Activated CD8-positive, alpha-beta T cell treated with anti-CD3 and anti-CD28 coated beads, Interleukin-2, amount 10 ng/mL, durations not matched to agents 7 days and 5 days (primary cell): ENCODE measurements at places on chromosomes 11 and 22.

DNA sequence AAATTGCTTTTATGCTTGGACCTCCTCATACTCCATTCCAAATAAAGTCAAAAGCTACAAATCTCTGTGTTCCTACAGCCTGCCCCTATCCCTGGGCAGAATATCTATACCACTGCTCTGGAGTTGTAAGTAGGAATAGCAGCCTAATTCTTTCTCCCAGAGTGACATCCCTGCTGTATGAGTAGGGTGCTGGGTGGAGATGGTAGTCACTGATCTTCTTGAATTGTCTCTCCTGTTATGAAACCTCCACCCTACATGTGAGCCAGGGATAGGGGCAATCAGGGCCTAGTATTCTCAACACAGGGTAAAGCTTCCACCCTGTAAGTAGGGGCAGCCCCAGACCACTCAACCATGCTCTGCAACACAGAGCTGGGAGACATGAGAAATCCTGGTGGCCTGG lies 19.8 kb downstream of the GALNT18 start:
- peaks cover 7% of the 10 kb centered on the region for H3K27me3 ChIP-seq
- no peaks in the 10 kb centered on the region for H3K36me3 ChIP-seq
- DNase-seq: no peak
- no peak overlapping the region for H3K4me3 ChIP-seq

- no peak overlapping the region for H3K27ac ChIP-seq
- peaks cover 44% of the 10 kb centered on the region for H3K27me3 ChIP-seq
- no peaks in the 10 kb centered on the region for H3K4me1 ChIP-seq
- H3K4me3 ChIP-seq: no peak overlapping the region
- DNase-seq: no peak
Observed at GRCh38 chr11:94747146-94747545, 21.0 kb upstream of the AMOTL1 start.

- peaks cover 38% of the 10 kb centered on the region for H3K4me1 ChIP-seq
- peaks cover 4% of the 10 kb centered on the region for H3K36me3 ChIP-seq
Observed at GRCh38 chr11:67466367-67466766, 2.7 kb downstream of the TMEM134 start.

DNA sequence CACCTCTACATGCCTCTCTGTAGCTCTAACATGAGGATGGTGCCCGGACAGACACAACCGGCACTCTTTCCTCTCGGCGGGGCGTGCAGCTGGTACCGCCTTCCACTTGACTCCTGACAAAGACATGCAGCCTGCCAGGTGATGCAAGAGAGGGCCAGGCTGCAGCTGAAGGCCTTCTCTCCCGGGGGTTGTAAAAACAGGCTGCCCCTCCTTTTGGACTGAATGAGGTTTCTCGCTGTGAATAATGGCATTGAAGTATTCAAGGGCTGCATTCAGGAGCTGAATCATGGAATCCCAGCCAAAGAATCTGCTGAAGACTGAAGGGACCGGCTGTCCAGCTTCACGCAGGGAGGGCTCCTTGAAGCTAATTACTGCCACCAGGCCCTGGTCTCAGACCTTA lies 110.9 kb downstream of the GALNT18 start:
- H3K27me3 ChIP-seq: peaks cover 11% of the 10 kb centered on the region
- H3K27ac ChIP-seq: no peak overlapping the region
- H3K4me1 ChIP-seq: no peaks in the 10 kb centered on the region

GRCh38 chr11:61736310-61736709 lies 16.1 kb upstream of the MYRF start:
- H3K4me1 ChIP-seq: peaks cover 2% of the 10 kb centered on the region
- DNase-seq: no peak

DNA sequence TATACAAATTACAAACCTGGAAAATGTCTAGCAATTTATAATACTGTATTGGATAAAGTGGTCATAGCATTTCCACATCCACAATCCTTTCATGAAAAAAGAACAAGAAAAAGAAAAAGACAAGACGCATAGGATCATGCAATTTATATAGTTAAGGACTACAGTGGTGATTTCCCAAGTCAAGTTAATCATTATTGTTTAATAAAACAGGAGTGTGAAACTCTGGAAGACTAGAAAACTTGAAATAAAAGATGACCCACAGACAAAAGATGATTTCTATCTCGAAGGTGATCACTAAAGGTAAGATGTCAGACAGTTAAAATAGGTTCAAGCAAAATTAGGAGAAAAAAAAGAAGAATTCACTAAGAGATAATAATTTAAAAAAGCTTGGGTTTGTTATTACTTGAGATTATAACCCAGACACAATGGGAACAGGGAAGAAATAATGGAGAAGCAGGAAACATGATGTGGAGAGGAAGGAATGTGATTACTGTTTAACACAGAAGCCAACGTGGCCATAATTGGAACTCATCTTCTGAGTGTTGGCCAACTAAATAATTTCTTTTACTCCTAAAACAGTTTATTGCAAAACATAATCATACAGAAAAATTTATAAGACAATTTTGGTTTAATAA lies 441.2 kb upstream of the ANO3 start:
- no peaks in the 10 kb centered on the region for H3K27me3 ChIP-seq
- DNase-seq: no peak
- no peak overlapping the region for H3K4me3 ChIP-seq
- no peaks in the 10 kb centered on the region for H3K4me1 ChIP-seq
- no peak overlapping the region for H3K27ac ChIP-seq

GRCh38 chr11:22084056-22084455 lies 108.8 kb upstream of the ANO5 start:
- no peaks in the 10 kb centered on the region for H3K4me1 ChIP-seq
- H3K4me3 ChIP-seq: no peak overlapping the region
- no peak for DNase-seq
- no peak overlapping the region for H3K27ac ChIP-seq
- H3K27me3 ChIP-seq: no peaks in the 10 kb centered on the region
- H3K36me3 ChIP-seq: no peaks in the 10 kb centered on the region

DNA sequence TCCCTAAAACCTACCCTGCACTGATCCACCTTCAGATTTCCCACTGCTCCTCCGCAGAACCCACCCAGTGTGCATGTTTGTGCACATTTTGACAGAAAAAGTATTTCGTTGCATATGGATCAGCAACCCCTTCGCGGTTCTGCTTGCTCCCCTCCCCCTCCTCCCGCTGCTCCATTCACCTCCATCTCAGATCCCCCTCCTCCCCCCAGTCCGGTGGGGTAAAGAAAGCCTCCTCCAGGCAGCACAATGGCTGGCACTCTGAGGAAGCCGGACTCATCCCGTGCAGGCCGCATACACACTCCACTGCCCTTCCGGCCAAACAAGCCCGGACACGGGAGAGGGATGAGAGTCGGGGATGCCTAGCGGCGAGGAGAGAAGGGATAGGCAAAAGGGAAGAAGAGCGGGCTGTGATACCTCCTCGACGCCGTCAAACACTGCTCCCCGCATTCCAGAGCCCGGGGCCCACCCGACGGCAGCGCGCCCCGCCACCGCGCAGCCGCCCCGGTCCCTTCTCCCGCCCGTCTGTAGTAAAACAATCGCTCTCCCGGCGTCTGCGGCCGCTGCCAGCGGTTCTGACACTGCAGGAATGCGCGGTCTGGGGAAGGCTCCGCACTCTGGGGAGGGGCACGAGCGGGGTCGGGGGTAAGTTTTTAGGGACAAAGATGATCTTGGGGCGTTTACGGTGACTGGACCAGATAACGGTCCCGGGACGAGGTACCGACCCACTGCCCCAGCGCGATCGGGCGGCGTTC lies 915 bp downstream of the FEZ1 start:
- H3K4me1 ChIP-seq: peaks cover 19% of the 10 kb centered on the region
- peaks cover 54% of the 10 kb centered on the region for H3K27me3 ChIP-seq
- peak overlapping the region; percentile 68 for H3K4me3 ChIP-seq
- H3K36me3 ChIP-seq: peaks cover 2% of the 10 kb centered on the region

GRCh38 chr11:30128269-30128932 lies 102.4 kb upstream of the FSHB start:
- no peaks in the 10 kb centered on the region for H3K27me3 ChIP-seq
- DNase-seq: peak; percentile 22
- no peaks in the 10 kb centered on the region for H3K36me3 ChIP-seq
- no peak overlapping the region for H3K4me3 ChIP-seq
- H3K4me1 ChIP-seq: no peaks in the 10 kb centered on the region

DNA sequence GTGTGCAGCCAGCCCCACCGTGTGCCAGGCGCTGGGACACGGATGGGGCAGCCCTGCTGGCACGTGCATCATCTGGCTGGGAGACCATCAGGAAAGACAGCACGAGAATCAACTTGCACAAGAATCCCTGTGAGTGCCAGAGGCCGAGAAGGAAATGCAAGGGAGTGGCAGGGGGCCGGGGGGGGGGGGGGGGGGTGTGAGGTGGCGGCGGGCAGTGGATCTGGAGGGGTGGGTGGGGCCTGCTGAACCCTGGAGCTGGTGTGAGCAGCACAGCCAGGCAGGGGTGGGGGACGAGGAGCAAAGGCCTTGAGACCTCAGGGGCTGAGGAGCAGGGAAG lies 14.0 kb upstream of the FLRT1 start:
- no peaks in the 10 kb centered on the region for H3K27me3 ChIP-seq
- DNase-seq: no peak
- no peaks in the 10 kb centered on the region for H3K36me3 ChIP-seq
- no peak overlapping the region for H3K4me3 ChIP-seq
- H3K27ac ChIP-seq: no peak overlapping the region

- no peaks in the 10 kb centered on the region for H3K4me1 ChIP-seq
- H3K4me3 ChIP-seq: no peak overlapping the region
- H3K36me3 ChIP-seq: no peaks in the 10 kb centered on the region
- H3K27me3 ChIP-seq: peaks cover 3% of the 10 kb centered on the region
- H3K27ac ChIP-seq: no peak overlapping the region
Observed at GRCh38 chr11:120192831-120193625, 17.8 kb upstream of the OAF start.

- H3K4me3 ChIP-seq: peak overlapping the region; percentile 15
- H3K36me3 ChIP-seq: no peaks in the 10 kb centered on the region
- DNase-seq: peak; percentile 77
- peaks cover 5% of the 10 kb centered on the region for H3K27me3 ChIP-seq
- H3K4me1 ChIP-seq: peaks cover 56% of the 10 kb centered on the region
- no peak overlapping the region for H3K27ac ChIP-seq
Observed at GRCh38 chr11:34313099-34313517, 44.7 kb downstream of the ABTB2 start.

- no peak overlapping the region for H3K27ac ChIP-seq
- no peak for DNase-seq
- no peaks in the 10 kb centered on the region for H3K36me3 ChIP-seq
- peaks cover 3% of the 10 kb centered on the region for H3K27me3 ChIP-seq
- H3K4me1 ChIP-seq: no peaks in the 10 kb centered on the region
Observed at GRCh38 chr11:110509472-110509871, 79.7 kb downstream of the FDX1 start.

DNA sequence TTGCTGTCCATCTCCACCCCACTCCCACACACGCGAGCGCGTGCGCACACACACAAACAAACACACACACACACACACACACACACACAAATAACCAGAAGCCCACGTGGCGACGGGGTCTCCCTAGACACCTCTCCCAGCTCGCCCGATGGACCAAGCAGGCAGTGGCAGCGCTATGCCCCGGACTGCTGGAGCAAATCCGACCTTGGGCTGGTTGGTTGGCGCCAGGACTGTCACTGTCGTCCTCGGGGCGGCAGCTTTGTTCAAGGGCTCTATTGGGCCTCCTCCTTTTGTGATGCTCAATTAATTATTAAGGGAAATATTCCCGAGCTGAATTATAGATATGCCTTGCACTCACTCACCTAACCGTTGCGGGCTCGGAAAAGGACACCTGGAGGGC lies 1.7 kb upstream of the KCNA4 start:
- DNase-seq: no peak
- no peak overlapping the region for H3K27ac ChIP-seq
- no peaks in the 10 kb centered on the region for H3K4me1 ChIP-seq

DNA sequence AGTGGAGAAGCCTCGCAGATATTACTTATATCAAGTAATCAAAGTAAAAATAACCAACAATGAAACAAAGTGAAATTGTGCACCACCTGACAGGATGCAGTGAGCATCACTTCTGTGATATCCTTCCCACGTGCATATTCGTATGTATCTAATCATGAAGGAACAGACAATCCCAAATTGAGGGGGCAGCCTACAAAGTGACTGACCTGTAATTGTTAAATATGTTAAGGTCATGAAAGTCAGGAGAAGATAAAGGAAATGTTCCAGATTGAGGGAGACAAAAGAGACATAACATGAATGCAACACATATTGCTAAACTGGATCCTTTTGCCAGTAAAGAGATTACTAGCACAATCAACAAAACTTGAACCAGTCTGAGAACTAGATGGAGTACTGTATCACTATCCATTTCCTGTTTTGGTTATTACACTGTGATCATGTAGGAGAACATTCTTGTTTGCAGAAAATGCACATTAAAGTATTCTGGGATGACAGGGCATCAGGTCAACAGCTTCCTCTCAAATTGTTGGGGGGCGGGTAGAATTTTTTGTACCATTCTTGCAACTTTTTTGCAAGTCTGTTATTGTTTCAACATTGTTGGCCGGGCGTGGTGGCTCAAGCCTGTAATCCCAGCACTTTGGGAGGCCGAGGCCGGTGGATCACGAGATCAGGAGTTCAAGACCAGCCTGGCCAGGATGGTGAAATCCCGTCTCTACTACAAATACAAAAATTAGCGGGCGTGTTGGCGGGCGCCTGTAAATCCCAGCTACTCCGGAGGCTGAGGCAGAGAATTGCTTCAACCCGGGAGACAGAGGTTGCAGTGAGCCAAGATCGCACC lies 2.0 kb downstream of the SBF2 start:
- peaks cover 16% of the 10 kb centered on the region for H3K4me1 ChIP-seq
- DNase-seq: no peak
- H3K36me3 ChIP-seq: no peaks in the 10 kb centered on the region
- peaks cover 43% of the 10 kb centered on the region for H3K27me3 ChIP-seq
- no peak overlapping the region for H3K4me3 ChIP-seq

DNA sequence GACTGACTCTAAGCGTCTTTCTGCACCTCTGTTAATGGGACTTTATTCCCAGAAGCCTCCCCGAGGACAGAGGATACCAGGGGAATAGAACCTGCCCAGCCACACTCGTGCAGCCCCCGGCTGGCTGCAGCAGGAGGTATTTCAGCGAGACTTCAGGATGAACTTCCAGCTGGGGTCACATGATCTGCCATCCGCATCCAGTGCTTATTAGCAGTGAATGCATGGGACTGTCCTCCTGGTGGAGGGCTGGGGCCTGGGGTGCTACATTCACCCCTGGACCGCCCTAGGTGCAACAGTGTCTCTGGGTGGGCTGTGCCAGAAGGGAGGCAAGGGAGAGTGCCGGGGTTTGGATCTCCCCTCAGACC lies 1.6 kb downstream of the DUSP8 start:
- peaks cover 15% of the 10 kb centered on the region for H3K4me1 ChIP-seq
- DNase-seq: no peak
- peaks cover 27% of the 10 kb centered on the region for H3K27me3 ChIP-seq
- H3K4me3 ChIP-seq: peak overlapping the region; percentile 43
- H3K36me3 ChIP-seq: no peaks in the 10 kb centered on the region
